NCI-H2081 (cell line): ENCODE measurements at places on chromosomes 13 and 19.
A peak's percentile ranks its signal among the peaks of the same experiment; 100 is the strongest.

- no peak for DNase-seq
Observed at GRCh38 chr19:32018014-32018413, 327.4 kb upstream of the ZNF507 start.

- DNase-seq, result no peak
Observed at GRCh38 chr13:52847682-52848432, 583 bp downstream of the PCDH8 start.

GRCh38 chr13:112752711-112753541 lies 63.1 kb downstream of the ATP11A start:
- DNase-seq, result no peak

- no peak for DNase-seq
Observed at GRCh38 chr13:91153372-91153771, 194.1 kb upstream of the MIR17HG start.

DNA sequence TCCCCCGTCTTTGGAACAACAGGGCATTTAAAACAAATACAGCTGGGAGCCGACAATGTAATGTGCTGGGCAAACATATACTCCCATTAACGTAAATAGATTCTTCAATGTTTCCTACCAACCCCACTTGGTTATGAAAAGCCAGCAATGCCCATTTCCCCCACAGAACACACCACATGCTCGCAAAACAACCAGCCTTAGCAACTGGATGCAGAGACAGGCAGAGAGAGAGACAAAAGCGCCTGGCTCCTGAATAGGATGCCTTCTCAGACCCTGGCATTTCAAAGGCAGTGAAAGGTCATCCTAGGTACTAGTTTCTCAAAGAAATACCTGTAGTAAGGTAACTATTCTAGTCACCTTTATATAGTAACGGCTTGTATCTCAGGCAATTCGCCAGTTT lies 462.9 kb downstream of the ITGBL1 start:
- peak; percentile 88 for DNase-seq

DNA sequence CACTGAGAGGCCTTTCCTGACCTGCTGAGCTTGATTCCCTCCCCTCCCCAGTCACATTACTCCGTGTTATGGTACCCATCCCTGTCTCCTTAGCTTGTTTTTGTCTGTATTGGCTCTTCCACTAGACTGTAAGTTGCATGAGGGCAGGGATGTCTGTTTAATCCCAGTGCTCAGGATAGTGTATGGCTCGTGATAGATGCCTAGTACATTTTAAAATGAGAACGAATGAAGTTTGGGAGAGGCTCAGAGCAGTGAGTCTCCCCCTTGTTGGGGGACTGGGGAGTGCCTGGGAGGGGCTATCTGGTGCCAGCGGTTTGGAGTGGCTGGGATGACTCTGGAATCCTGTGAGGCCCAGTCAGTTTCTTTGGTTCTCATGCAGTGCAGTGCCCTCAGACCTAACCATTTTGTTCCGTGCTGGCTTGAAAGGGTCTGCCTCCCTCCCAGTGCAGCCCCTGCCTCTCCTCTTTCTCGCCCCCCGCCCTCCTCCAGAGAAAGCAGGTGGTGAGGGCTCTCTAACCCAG lies 35.5 kb downstream of the ACTN4 start:
- DNase-seq, result no peak

- no peak for DNase-seq
Observed at GRCh38 chr13:24149246-24150032, 11.1 kb upstream of the SPATA13 start.

GRCh38 chr13:40077396-40078027 lies 422.1 kb downstream of the COG6 start:
- no peak for DNase-seq

GRCh38 chr19:30175987-30176386 lies 196.2 kb upstream of the ZNF536 start:
- no peak for DNase-seq

- DNase-seq, result no peak
Observed at GRCh38 chr19:14889994-14890642, 4.2 kb upstream of the OR7A17 start.

- no peak for DNase-seq
Observed at GRCh38 chr19:6221878-6222746, 57.7 kb downstream of the MLLT1 start.

DNA sequence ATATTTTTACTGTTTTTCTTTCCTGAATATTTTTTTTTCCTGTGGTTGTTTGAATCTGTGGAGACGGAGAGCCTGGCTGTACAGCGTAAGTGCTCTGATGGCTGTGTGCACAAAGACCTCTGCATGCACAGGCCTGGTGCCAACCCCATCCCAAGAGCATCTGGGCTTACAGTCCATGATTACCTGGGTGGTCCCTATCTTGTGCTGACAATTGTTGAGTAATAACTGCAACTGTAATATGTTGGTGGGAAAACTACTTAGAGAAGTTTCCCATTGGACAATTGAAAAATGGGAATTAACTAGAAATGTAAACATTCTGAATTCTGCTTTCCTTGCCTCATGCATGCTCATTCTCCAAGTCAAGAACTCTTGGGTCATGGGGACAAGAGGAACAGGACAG lies 268.7 kb downstream of the SHISA2 start:
- DNase-seq, result no peak

GRCh38 chr19:2110822-2111221 lies 14.1 kb downstream of the IZUMO4 start:
- DNase-seq, result no peak

DNA sequence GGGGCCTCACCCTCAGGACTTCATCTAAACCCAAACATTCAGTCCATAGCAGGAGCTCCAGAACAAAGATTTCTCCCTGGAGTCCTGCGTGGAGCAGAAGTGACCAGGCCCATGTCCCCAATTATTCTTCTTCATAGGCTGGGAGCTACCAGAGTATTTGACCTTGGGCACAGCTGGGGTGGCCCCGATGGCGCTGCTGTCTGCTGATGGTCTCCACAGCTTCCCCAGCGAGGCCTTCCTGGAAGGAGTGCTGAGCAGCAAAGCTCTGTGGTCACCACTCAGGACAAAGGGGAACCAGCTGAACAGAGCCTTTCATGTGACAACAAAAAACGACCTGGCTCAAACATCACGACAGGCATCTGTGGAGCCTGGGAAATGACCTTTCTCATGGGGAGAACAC lies 62.7 kb upstream of the ARGLU1 start:
- no peak for DNase-seq

DNA sequence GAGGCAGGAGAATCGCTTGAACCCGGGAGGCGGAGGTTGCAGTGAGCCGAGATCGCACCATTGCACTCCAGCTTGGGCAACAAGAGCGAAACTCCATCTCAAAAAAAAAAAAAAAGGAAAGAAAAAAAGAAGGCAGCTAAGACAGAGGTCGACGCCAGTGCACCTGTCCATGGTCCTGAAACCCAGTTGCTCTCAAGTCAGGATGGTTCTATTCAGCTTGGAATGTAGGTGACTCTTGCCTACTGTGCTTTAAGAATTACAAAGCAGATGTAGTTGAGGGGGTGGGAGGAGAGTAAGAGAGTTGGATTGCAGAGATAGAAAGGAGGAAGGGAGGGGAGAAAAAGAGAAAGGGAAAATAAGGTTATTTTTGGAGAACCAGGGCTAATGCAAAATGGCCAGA lies 18.7 kb downstream of the CACNG7 start:
- no peak for DNase-seq

- peak; percentile 11 for DNase-seq
Observed at GRCh38 chr13:93963266-93964145, 516.0 kb downstream of the DCT start.

DNA sequence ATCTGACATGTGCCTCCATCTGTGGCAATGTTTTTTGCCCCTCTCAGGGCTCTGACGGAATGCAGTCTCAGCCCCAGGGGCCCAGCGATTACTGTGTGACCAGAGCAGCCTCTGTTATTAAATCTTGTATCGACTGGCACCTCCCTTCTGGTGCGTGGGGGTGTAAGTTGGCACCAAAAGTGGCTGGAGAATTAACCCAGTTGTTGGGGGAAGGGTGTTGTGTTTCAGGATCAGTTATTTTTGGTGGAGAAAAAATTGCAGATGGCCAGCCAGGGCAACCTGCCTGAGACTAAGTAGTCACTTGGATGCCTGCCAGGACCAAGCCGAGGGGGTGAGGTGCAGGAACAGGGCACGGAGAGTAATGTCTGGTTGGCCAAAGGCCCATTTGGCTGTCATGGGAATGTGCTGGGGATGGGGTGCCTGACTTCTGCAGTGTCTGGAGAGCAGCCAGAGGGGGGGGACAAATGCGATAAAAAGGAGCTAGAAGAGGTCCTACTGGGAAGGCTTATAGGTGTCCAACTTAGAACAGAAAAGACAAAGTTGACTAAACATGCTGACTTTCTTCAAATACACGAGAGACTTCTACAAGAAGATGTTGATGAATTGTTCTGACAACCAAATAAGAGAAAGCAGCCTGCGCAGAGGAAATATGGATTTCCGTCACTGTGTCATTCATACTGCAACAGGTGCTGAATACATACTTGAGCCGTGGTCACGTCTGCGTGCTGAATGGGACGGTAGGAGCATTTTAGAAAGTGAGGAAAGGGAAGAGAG lies 69.8 kb downstream of the SIAH3 start:
- DNase-seq, result peak; percentile 89

- no peak for DNase-seq
Observed at GRCh38 chr19:14978161-14978776, 1.4 kb downstream of the SLC1A6 start.

DNA sequence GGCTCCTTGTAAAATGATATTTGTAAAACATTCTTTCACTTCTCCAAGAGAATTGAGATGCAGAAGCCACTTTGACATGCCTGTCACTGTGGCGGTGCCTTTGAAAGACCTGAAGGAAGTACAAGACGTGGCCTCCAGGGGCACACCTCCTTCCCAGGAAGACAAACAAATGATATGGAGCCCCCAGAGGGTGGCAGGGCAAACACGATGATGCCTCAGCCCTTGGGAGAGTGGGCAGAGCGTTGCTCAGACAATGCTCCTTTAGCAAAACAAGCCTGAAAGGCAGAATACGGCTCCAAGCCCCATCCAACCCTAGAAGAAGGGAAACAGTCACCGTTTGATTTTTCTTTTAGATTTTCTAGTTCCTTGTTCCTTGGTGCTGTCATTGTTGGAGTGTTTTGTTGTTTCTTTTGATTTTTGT lies 9.2 kb upstream of the ATP12A start:
- DNase-seq, result no peak

DNA sequence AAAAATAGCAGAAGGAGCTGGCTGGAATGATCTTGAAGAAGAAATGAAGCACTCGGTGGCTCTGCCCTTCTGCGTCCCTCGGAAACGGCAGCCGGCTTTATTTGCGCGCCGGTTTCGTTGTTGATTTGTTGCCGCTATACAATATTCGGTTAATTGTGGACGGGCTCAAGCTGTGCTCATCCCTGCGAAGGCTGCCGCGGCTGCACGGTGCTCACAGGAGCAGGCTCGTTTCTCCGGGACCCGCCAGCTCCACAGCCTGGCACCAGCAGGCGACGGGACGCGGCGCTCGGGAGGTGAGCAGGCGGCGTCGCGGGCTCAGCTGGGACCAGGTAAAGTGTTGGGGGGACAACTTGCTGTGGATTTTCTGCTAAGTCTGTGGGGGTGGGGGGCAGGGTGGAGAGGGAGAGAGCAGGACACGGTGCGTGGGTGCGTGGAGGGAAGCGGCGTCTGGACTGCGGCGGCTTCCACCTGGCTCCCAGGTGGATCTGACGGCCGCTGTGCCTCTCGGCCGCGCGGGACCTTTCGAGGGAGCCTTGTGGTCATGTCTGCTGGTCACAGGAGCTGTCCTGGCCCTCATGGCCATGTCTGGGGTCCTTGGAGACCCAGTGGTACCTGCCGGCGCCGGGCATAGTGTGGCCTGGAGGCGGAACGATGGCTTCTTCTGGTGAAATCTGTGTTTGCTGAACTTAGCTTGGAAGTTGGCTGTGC lies 90.9 kb downstream of the TEX29 start:
- DNase-seq, result peak; percentile 43

GRCh38 chr19:28612275-28612769 lies 600.6 kb downstream of the UQCRFS1 start:
- DNase-seq, result no peak

GRCh38 chr19:14826006-14826405 lies 9.0 kb downstream of the OR7A5 start:
- DNase-seq, result no peak

DNA sequence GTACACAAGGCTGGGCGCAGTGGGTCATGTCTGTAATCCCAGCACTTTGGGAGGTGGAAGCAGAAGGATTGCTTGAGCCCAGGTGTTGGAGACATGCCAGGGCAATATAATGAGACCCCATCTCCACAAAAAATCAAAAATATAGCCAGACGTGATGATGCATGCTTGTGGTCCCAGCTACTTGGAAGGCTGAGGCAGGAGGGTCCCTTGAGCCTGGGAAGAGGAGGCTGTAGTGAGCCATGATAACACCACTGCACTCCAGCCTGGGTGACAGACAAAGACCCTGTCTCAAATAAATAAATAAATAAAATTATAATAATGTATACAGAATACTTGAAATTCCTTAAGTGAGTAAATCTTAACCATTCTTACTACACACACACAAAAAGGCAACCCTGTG lies 127.7 kb downstream of the SPRY2 start:
- DNase-seq, result no peak
